ENCODE measurements at places on chromosomes 7 and 10.

DNA sequence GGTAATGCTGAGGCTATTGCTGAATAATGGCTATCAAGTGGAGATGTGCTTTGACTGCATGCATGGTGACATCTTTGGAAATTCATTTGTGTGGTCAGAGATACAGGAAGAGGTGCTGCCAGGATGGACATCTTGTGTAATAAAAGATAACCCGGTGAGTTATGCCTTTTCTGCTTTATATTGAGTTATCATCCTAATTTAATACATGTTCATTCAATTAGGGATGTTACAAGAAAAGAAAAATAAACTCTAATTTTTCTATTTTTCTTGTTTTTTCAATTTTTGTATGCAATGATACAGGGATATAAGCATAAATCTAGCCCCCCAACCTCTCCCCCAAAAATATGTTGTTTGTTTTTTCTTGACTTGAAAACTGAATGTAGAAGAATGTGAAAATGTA is 26.4 kb upstream of the LMOD2 start:
- DNase-seq, result no peak

DNA sequence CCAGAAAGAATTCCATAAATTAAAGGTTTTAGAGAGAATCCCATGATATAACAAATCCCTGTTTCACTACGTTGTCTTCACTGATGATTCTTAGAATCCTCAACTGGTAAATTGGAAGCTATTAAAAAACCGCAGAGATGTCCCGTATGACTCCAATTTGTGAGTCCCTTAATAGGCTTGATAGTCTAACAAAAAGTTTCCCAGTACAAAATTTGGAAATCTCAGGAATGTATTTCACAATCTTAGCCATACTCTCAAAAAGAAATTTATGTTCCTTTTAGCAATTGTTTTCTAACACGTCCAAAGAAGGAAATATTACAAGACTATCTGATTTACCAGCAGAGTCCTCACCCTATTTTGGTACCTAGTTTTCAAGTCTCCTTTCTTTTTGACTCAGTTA is 2.5 kb downstream of the TES start:
- no peak for DNase-seq

DNA sequence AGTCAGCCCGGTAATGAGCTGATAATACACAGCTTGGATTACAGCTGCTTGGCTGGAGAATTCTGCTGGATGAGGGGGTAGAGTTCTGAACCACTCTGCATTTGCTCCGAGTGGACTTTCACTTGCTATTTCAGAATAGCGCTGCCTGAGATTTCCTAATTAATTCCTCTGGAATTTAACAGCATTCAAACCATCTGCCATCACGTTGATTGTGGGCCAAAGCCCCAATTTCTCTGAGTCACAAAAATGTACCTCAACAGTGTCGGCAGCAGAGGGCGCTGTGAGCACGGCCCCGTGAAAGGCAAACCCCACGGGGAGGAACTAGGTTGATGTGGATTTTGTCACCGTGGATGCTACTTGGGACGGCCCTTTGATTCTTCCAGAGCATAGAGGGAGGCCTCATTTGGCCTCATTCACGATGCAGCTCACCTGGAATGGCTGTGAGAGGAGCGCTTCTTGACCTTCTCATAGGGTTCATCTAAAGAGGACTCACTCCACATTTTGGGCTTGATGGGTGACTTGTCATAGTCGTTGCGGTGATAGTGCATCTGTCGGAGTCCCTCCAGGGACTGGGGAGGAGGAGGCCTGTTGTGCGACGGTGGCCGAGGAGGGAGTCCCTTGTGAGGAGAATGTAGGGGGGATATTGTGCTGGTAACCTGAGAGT is 73.3 kb downstream of the PRPF18 start:
- DNase-seq, result peak; percentile 68

- DNase-seq, result peak; percentile 41
Observed at GRCh38 chr7:79453558-79454360, at the start of gene MAGI2. Gene MAGI2 (minus strand): TSS chr7:79453667. CDS start chr7:79453320, 347 bp downstream.

DNA sequence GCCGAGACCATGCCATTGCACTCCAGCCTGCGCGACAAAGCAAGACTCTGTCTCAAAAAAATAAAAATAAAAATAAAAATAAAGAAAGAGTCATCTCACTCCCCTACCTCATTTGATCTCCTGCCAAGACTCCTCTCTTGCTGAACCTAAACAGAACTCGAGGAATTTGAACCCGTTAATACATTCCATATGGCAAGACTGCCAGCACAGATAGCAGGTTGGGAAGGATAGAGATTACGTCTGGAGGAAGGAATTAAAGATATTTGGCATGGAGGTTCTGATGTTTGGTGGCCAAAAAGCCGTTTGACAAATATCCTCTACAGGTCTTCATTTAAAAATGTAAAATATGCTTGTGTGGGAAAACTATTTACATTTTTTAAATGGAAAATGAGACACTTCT is 549.6 kb downstream of the HTR7 start:
- no peak for DNase-seq

- DNase-seq, result peak; percentile 32
Observed at GRCh38 chr10:84329196-84329611, 815 bp downstream of the CCSER2 start.

DNA sequence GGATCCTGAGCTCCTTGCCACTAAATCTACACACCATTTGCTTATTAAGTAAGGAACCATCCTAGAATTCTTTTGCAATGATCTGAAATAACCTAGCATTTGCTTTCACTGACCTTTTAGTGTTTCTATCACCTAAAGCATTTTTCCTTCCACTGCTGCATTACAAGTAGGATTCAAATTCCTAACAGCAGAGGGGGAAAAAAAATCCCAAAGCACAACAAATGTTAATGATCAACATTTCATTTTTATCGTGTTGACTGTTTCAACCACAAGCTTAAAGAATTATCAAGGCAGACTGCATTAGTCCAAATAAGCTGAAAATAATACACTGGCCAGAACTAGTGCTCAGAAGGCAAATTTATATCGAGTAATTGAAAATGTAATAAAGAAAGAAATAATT is 174.7 kb upstream of the TCF7L2 start:
- no peak for DNase-seq
